ENCODE measurements at places on chromosomes 6 and 20. TPM values are rescaled to one million over a fixed set of nuclear protein-coding genes. Genes with fewer than 3 reads are reported as not detected.

GRCh38 chr20:44166008-44166407, 21.0 kb downstream of the JPH2 start:
- no peak for DNase-seq

DNA sequence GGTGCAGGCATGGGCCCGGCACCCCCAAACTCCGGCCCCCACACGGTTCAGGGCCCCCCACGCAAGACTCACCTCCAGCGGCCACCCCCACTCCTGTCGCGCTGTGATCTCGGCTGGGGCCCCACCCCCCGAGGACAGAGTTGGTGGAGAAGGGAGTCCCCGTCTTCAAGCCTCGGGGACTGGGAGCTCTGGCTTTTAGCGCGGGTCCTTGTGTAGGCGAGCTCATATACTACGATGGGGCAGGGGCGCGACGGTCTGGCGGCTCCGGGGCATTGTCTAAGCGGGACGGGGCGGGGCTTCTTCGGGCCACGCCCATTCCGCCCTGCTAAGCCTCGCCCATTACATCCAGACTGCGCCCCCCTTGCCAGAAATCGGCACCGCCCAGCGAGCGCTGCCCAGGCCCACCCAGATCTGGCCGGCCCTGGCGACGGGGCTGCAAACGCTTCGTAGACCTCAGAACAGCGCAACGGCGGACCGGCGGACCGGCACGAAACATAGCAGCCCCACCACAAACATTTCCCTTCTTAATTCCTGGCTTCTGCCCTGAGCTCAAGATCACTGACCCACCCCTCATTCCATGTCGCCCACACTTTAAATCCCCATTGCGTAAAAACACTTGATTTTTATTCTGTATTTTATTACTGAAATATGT, 1.0 kb upstream of the DDAH2 start:
- peak; percentile 96 for DNase-seq

Gene MMP24
- 0.45 TPM for total RNA-seq

DNA sequence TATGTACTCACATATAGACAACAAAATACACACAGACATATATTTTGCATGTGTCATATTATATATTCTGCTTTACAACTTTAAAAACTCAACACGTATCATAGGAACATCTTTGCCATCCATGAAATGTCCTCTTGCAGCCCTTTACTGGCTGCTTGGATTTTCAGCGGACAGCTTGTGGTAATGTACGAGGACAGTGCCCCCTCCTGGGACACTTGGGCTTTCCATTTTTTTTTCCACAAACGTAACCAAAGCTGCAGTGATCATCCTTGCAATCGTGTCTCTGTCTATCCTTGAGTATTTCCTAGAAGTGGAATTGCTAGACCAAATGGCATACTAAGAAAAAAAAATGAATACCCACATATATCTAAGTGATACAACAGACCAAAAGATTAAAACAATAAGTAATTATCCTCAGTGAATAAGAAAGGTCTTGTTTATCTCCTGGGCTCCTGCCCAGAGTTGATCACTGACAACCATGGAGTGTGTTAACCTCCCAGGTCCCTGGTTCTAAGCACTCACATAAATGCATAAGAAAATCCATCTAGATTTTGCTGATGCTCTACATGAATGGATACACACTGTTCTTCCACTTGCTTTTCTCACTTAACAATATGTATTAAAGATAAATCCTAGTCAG, 18.1 kb downstream of the BPI start:
- DNase-seq: no peak

Gene TINAG
- total RNA-seq: 0.15 TPM

DNA sequence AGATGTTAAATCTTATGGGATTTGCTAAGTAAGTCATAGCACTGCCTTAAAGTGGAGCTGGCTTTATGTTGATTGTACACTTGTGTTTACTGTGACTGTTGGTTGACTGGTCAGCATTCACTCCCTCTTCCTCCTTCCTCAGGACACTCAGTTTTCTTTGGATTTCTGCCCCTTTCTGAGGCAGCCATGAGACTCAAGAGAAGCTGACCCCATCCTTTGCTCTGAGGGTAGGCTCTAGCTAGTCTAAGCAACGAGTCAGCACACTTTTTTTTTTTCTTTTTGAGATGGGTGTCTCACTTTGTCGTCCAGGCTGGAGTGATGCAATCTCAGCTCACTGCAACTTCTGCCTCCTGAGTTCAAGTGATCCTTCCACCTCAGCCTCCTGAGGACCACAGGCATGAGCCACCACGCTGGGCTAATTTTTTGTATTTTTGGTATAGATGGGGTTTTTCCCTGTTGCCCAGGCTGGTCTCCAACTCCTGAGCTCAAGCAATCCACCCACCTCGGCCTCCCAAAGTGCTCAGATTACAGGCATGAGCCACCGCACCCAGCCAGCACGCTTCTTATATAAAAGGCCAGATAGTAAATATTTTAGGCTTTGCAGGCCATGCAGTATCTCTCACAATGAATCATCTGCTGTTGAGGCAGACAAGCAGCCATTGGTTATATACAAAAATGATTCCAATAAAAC, 191.4 kb downstream of the NFATC2 start:
- no peak for DNase-seq

DNA sequence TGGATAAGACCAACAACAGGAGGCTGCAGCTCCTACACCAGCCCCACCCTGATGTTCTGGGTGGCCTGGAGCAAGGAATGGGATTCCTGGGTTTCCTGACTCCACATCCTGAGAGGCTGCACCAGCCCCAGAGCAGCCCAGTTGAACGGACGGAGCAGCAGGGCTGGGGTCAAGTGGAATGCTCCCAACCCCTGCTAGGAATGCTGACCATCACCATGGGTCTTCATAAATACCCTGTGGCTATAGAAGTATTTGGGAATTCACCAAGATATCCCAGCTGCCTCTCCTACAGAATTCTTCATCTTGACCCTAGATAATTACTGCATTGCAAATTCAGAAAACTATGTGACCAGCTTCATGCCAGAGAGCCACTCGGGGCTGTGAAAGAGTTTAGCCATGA, 180.3 kb downstream of the THBS2 start:
- DNase-seq: no peak

- no peak for DNase-seq
These were observed 33.9 kb upstream of the STXBP5 start for GRCh38 chr6:147170269-147170668.

- DNase-seq: no peak
These were observed 21.3 kb upstream of the HIVEP2 start for GRCh38 chr6:142966294-142966693.

DNA sequence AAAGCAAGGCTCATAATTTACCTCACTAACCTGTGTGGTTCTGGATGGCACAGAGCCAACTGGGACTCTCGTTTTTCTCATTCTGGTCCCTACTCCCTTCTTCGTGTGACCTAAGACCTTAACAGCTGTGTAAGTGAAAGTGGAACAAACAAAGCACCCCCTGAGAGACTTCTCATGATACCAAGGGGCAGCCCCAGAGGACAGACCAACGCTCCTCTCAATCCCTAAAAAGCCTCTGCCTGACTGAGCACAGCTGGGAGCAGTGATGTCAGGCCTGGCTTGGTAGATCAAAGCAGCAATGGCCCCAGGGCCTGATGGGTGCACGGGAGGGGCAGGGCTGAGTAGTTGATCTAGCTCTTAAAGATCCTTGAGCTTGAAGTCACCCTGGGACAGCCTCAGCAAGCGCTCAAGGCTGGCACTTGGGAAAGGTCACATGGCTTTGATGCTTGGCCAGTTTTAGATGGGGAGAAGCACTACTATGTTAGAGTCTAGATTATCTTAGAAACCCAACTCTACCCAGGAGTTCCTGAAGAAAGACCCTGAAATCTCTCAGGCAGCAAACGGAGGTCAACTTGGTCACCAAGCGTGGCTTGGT, 16.2 kb upstream of the TGM2 start:
- no peak for DNase-seq

GRCh38 chr6:7785243-7786035, 59.5 kb downstream of the BMP6 start:
- no peak for DNase-seq

Gene SMPDL3A
- total RNA-seq: 4.4 TPM

GRCh38 chr6:44039191-44039719, 88.0 kb downstream of the MRPL14 start:
- DNase-seq: no peak

DNA sequence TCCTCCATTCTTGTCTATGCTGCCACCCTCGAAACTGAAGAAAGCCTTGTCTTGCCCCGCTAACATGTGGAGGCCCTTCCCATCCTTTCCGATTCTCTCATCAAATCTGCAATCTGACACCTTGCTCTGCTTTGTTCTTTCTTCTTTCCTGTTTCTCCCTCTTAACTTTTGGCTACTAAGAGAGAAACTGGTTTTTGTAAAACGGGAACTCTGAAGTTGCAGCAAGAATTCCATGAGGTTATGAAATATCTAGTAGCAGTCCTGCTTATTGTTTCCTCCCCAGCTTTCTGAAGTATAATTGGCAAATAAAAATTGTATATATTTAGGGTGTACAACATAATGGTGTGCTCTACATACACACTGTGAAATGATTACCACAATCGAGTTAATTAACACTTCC, 80.2 kb downstream of the MAP7 start:
- DNase-seq: no peak

Gene ANKRD66
- total RNA-seq: not detected

DNA sequence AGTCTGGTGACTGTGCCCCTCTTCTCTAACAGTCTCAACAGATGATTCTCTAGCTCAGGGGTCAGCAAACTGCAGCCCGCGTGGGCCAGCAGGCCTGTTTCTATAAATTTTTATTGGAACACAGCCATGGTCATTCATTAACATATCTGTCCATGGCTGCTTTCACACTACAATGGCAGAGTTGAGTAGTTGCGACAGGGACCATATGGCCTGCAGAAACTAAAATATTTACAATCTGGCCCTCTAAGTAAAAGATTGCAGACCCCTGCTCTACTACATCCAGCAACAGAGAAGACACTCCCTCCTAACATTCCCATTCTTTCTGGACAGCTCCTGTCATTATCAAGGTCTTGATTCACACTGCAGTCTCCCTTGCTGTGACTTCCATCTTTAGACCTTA, 45.2 kb downstream of the PLAGL2 start:
- DNase-seq: no peak

Gene WFDC5
- total RNA-seq: not detected

GRCh38 chr6:137911675-137912191, 44.7 kb downstream of the TNFAIP3 start:
- DNase-seq: no peak

Gene ARFGEF2
- 44.9 TPM for total RNA-seq

Gene DYNLT2
- 0.62 TPM for total RNA-seq

DNA sequence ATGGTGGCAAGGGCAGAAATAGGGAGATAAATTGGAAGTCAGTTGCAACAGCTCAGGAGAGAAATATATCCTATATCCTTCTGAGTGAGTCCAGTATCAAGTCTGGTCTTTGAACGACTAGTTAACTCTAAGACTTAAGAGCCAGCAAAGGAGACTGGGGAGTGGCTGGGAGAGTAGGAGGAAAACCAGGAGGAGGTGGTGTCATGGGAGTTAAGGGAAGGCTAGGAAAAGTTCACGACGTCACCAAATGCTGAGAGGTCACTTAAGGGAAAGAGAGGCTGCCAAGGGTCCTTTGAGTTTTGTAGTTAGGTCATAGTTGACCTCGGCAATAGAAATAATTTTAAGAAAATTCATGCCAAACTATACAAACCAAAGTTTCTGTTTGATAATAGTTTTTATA, 25.1 kb downstream of the ACOT13 start:
- DNase-seq: no peak

GRCh38 chr6:83849610-83850009, 3.5 kb upstream of the RIPPLY2 start:
- no peak for DNase-seq

- no peak for DNase-seq
These were observed 207.8 kb downstream of the KHDC1L start for GRCh38 chr6:73017476-73017875.

DNA sequence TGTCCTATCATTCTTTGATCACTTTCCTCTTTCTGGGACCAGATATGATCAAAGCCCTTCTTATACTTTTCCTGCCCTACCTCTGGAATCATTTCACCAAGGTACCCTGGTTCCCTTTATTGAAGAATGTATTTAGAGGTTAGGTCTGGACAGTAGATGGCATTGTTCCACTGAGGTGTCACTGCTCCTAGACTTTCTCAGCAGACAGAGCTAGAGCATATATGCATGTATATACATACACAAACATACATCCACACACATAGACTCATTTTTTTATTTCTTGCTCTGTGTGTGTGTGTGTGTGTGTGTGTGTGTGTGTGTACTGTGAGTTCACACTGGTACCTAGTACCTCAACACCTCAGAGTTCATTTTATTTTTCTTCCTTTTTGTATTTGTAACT, 40.9 kb downstream of the PTPRA start:
- no peak for DNase-seq

Gene GSTA3
- not detected for total RNA-seq

DNA sequence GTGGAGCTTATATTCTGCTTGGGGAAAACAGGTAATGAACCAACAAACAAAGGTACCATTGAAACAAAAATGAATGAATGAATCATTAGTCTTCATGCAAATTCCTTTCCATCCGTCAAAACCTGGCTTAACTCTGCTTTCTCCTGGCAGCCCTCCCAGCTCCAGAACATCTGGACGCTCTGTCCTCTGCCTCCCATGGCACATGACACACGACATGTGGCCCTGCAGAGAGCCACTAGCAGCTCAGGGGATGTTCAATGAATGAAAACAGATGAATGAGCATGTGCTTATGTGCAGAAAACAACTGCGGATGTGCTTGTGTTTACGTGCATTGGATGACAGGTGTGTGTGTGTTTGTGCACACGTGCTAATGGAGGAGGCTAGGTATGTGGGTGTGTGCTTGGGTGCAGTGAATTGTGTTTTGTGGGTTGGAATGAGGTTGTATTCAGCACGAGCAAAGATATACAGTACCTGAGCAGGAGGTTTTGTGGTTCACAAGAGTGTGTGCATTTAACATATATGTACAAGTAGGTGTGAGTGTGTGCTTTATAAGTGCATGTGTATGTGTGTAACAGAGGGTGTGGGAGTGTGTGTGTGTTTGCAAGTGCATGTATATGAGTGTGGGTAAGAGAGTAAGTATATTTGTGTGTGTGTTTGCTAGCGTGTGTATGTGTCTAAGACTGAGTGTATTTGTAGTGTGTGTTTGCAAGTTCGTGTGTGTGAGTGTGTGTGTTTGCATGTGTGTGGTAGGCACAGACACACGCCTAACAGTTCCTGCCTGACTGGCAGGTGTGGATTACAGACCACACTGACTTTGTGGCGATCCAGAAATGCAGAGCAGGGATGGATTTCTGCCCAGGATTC, 374.1 kb upstream of the SULF2 start:
- DNase-seq: no peak

- no peak for DNase-seq
These were observed 4.8 kb downstream of the MICAL1 start for GRCh38 chr6:109450801-109451200.

GRCh38 chr6:68502946-68503345, 132.1 kb upstream of the ADGRB3 start:
- DNase-seq: no peak

Gene HTR1E
- not detected for total RNA-seq

Measured in left ventricle myocardium superior (tissue), 1 donor.